ENCODE measurements at places on chromosomes 5 and 9.

- DNase-seq, result no peak
These were observed 113.5 kb downstream of the CAMK4 start for GRCh38 chr5:111337688-111338087.

- no peak for DNase-seq
These were observed 14.4 kb upstream of the GDA start for GRCh38 chr9:72134801-72135200.

- DNase-seq, result no peak
These were observed 204.8 kb upstream of the KLF4 start for GRCh38 chr9:107694390-107694789.

DNA sequence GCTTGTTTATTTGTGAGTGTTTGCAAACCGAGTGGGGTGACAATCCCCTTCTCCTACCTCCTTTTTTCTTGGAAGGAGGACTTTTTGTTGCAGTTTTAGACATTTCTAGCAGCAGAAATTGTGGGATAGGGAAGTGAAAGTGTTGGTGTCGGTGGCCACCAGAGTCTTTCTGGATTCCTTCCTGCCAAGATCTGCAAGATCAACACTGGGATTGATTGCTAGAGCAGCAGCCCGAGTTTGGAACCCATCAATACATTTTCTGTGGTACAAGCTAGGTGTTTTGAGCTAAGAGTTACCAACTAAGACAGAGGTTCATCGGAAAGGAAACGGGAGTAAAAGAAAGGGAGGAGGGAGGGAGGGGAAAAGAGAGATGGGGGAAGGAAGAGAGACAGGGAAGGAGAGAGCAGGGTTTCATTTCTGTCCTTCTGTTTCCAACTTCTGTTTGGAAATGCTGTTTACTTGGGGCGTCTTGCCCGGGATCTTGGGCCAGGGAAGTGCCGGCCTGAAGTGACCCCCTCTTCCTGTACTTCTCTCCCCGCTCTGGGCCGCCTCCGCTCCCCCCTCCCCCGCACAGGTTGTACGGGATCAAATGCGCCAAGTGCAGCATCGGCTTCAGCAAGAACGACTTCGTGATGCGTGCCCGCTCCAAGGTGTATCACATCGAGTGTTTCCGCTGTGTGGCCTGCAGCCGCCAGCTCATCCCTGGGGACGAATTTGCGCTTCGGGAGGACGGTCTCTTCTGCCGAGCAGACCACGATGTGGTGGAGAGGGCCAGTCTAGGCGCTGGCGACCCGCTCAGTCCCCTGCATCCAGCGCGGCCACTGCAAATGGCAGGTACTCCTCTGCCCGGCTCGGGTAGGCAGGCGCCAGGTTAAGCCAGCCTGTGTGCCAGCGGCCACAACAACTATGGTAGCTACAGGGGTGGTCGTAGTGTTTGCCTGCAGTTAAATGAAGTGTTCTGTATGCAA lies 4.0 kb downstream of the ISL1 start:
- DNase-seq, result no peak

DNA sequence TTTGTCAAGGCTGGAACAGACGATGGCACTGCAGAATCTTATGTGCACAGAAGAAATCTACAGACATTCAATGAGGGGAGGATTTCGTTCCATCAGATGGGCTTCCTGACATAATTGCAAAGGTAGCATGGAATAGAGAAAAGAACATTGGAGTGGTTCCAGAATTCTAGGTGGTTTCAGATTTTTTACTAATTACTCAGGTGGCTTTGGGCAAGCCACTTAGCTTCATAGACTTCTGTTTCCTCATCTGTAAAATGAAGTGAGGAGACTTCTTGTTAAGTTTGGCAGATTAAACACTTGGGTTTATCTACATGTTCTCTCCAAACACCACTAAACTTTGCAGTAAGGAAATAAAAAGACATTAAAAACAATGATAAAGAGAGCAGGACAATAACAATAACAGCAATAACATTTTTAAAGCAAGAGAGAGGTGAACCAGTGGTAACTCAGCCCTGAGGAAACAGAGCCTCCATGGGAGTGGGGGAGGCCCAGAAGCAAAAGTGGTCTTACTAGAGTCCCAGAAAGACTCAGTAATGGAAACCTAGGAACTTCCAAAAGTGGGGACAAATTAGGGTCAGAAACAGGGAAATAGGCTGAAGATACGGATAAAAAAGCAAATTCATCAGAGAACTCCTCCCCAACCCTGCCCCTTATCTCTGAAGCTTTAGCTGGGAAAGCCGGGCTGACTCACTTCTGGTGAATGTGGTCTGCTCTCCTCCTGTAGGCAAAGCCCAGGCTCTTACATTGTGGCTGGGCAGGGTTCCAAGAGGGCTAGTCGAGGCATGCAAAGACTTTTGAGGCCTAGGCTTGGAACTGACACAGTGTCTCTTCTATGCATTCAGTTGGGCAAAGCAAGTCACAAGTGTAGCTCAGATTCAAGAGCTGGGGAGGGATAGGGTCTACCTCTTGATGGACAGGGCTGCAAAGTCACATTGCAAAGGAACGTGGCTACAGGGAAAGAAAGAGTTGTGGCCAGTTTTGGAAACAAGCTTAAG lies 11.8 kb upstream of the ACTBL2 start:
- peak; percentile 3 for DNase-seq

GRCh38 chr9:16275795-16276624 lies 594.5 kb downstream of the BNC2 start:
- DNase-seq, result no peak

- no peak for DNase-seq
These were observed 4.5 kb downstream of the RCL1 start for GRCh38 chr9:4796988-4797853.

GRCh38 chr5:26940994-26941393 lies 97.4 kb downstream of the CDH9 start:
- DNase-seq, result no peak

- no peak for DNase-seq
These were observed 99.0 kb downstream of the CDH12 start for GRCh38 chr5:22754155-22754554.

DNA sequence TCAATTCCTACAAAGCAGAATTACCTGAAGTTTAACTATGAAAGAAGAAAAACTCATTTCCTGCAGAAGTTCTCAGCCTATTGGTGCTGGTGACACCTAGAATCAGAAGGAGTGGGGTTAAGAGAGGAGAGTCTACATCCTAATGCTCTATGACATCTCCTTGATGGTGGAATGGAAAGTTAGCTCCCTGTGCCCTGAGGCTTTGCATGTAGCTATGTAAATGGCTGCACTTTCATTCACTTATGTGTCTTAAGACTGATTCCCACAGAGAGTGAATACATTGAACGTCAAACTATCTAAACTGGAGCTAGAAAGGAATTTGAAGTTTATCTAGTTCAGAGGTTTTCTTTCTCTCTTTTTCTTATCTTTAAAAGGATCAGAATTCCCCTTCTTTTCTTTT lies 52.1 kb upstream of the ADRB2 start:
- DNase-seq, result no peak

GRCh38 chr5:140633021-140633471 lies at the start of gene CD14:
Gene CD14 (minus strand): TSS chr5:140633175. CDS start chr5:140633071, 104 bp downstream.
- no peak for DNase-seq

- DNase-seq, result no peak
These were observed 11.1 kb upstream of the SLC6A19 start for GRCh38 chr5:1190278-1190677.

- no peak for DNase-seq
These were observed 160.7 kb downstream of the TTC39B start for GRCh38 chr9:15146268-15146700.

- no peak for DNase-seq
These were observed 78.0 kb upstream of the FBXL7 start for GRCh38 chr5:15421921-15422412.

DNA sequence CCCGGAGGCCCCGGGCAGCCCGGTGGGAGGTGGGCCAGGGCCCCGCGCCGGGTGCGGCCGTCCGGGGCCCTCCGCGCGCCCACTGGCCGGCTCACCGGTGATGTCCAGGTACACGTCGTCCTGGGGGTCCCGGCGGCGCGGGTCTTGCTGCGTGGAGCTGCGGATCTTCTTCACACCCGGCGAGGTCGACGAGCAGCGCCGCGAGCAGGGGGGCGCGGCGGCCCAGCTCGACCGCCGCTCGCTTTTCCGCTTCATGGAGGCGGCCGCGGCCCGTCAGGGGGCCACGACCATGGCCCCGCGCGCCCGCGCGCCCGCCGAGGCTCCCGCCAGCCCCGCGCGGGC lies 548 bp downstream of the CDC14B start:
- no peak for DNase-seq

DNA sequence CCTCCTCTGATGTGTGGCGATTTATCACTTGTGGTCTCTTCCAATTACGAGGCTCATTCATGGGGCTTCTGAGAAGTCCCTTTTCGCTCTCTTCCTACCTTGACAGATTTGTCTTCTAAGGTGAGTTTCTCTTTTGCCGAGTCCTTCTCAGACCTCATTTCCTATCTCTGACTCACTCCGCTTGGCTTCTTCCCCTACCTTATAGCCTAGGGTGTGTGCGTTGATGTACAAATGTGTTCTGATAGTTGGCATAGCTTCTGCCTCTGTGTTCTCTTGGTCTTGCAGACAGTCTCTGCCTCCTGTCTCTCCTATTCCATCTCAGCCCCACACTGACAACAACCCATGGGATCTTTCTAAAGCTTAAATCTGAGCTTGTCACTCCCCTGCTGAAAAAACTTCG lies 56.9 kb upstream of the SHB start:
- no peak for DNase-seq

DNA sequence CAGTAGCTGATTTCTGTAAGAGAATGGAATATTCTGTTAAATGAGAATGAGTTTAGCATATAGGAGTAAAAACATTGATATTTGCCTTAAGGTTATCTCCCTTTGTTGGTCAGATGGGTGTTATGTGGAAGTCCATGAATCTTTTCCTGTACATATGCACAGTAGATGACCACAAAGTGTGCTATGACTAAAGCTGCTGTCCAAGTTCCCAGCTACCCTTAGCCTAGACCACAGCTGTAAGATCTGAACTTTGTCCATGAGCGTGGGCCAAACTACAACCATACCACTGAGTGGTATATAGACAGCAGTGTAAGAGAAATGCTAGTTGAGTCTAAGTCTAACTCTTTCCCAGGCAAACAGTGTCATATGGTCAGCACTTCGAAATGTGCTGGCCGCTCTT lies 48.8 kb downstream of the CD180 start:
- DNase-seq, result no peak

- DNase-seq, result no peak
These were observed 29.7 kb upstream of the FCN1 start for GRCh38 chr9:134947265-134947955.

DNA sequence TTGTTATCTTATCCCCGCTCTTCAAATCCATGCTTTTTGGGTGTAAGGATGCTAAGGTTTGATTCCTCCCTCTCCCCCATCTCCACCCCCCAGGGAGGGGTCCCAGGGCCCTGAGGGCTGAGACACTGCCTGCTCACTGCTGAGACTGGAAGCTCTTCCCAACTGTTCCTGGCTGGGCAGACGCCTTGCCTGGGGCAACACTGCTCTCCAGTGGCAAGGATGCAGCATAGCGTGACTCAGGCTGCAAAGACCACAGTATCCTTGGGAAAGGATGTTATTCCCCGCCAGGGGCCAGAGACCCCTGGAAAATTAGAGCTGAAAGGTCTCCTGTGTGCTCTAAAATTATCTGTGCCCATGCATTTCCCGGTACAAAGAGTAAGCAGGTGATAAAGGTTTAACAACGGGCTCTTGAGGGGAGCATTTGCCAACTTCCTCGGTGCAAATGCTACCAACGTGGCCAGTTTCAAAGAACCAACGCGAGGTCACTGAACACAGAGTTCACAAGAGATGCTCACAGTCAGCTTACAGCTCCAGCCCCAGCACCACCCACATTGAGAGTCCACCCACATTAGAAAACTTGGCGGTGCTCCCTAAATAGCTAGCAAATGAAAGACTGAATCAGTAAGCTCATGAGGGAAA lies 271.9 kb downstream of the NSG2 start:
- no peak for DNase-seq

DNA sequence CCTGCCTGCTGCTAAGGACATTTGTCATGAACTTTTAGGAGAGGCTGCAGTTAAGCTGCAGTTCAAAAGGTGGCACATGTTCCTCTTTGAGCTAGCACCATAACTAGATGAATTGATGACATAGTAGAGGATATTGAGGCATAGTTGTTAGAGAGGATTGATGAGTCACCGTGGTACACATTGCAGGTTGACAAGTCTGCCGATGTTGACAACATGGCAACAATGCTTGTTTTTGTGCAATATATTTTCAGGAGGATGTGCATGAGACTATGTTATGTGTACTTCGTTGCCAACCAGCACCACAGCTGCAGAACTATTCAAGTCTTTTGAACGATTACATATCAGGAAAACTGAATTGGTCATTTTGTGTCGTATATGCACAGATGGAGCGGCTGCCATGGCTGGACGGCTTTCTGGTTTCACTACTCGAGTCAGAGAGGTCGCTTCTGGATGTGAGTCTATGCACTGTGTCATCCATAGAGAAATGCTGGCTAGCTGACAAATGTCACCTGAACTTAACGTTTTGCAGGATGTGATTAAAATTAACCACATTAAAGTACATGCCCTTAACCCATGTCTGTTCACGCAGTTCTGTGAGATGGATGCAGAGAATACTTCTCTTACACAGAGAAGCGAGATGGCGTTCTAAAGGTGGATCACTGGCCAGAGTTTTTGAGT lies 24.2 kb downstream of the ANP32B start:
- no peak for DNase-seq

DNA sequence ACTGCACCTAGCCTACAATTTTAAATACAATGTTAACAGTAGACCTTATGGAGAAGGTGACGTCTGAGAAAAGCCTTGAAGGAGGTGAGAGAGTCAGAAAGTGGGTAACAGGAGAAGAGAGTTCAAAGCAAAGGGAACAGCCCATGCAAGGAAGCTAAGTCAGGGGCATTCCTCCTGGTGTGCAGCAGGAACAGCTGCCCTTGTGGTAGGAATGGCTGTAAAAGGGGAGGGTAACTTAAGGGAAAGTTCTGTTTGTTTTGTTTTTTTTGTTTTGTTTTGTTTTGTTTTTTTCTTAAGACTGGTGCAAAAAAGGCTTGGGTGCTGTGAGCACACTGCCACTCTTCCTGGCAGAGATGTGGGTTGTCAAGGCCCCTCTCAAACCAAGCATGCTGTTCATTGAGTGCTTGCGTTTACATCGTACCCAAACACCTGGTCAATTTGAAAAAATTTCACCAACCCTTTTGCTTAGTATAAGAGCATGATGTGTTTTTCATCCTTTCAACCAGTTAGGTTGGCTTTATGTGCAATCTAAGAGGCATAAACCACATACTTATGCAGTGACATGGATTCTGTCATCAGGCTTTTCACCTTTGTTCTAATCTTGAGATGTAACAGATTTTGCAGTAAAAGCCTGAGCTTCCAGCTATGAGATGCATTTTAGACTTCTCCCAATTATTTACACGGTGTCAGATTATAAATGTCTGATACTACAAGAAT lies 279.7 kb downstream of the GLIS3 start:
- no peak for DNase-seq

DNA sequence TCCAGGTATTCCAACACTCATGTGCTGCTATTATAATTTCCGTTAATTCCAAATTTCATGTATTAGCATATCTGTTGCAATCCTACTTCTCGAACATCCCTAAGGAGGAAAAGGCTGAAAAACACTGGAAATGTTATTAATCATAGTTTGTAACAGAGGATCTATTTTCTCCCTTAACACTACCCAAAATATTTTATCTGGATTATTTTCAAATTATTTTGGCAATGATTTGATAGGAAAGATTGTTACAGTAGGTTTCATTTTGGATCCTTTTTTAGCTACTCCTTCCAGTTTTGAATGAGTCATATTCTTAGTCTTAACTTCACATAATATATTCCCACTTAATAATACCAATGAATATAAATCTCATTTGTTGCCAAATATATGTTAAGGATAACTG lies 13.9 kb upstream of the NAA35 start:
- DNase-seq, result no peak

GRCh38 chr5:43981556-43981955 lies 378.6 kb downstream of the NNT start:
- no peak for DNase-seq

Measured in esophagus squamous epithelium (tissue), 5 donors.